ENCODE measurements at places on chromosomes 7 and 10. TPM values are rescaled to one million over a fixed set of nuclear protein-coding genes. Genes with fewer than 3 reads are reported as not detected.

GRCh38 chr10:103555712-103556111 is 62.2 kb downstream of the NEURL1 start:
- H3K27me3 ChIP-seq: peaks cover 38% of the 10 kb centered on the region
- peak overlapping the region; percentile 54 for H3K4me3 ChIP-seq
- no peak overlapping the region for H3K27ac ChIP-seq
- DNase-seq: no peak

GRCh38 chr10:49509771-49510303 is 29.1 kb downstream of the ERCC6 start:
- H3K27me3 ChIP-seq: no peaks in the 10 kb centered on the region
- H3K4me3 ChIP-seq: no peak overlapping the region
- H3K4me1 ChIP-seq: peaks cover 48% of the 10 kb centered on the region
- peaks cover 40% of the 10 kb centered on the region for H3K36me3 ChIP-seq
- peak overlapping the region; percentile 11 for H3K27ac ChIP-seq

- no peak overlapping the region for H3K27ac ChIP-seq
- H3K4me1 ChIP-seq: peaks cover 13% of the 10 kb centered on the region
- DNase-seq: no peak
- H3K27me3 ChIP-seq: no peaks in the 10 kb centered on the region
- H3K4me3 ChIP-seq: no peak overlapping the region
Observed at GRCh38 chr7:108226816-108227299, 96.7 kb upstream of the LAMB4 start.

DNA sequence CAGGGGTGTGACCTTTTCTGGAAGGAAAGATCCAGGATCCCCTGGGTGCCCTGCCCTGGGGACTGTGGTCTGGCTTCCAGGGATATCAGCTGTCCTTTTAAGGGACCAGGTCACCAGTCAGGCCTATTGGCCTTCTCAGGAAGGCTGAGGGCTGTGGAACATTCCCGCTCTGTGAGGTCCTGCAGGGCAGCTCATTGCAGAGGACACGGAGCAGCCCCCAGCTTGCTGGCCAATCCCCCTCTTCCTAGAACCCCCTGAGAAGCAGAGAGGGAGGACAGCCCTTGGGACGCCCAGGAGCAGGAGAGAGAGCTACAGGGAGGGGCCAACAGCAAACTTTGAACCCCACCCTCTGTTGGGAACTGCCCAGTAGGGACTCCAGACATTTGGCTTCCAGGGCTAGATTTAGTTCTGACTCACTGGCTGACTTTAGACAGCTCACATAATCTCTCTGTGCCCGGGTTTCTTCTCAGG is 67.9 kb upstream of the COL13A1 start:
- peaks cover 76% of the 10 kb centered on the region for H3K4me1 ChIP-seq
- no peaks in the 10 kb centered on the region for H3K27me3 ChIP-seq
- no peak for DNase-seq
- H3K27ac ChIP-seq: peak overlapping the region; percentile 82
- H3K4me3 ChIP-seq: no peak overlapping the region

GRCh38 chr7:11427686-11428273 is 404.2 kb downstream of the THSD7A start:
- H3K27me3 ChIP-seq: peaks cover 19% of the 10 kb centered on the region
- no peak overlapping the region for H3K4me3 ChIP-seq
- H3K27ac ChIP-seq: no peak overlapping the region
- no peaks in the 10 kb centered on the region for H3K36me3 ChIP-seq
- DNase-seq: no peak

GRCh38 chr7:158422196-158422886 is 165.3 kb downstream of the PTPRN2 start:
- no peak overlapping the region for H3K27ac ChIP-seq
- no peaks in the 10 kb centered on the region for H3K27me3 ChIP-seq
- DNase-seq: no peak
- H3K4me1 ChIP-seq: no peaks in the 10 kb centered on the region

- H3K4me1 ChIP-seq: peaks cover 8% of the 10 kb centered on the region
- peak overlapping the region; percentile 56 for H3K4me3 ChIP-seq
- H3K27me3 ChIP-seq: peaks cover 78% of the 10 kb centered on the region
- no peak overlapping the region for H3K27ac ChIP-seq
- H3K36me3 ChIP-seq: no peaks in the 10 kb centered on the region
Observed at GRCh38 chr10:71395621-71396020, 1.1 kb upstream of the CDH23 start.

DNA sequence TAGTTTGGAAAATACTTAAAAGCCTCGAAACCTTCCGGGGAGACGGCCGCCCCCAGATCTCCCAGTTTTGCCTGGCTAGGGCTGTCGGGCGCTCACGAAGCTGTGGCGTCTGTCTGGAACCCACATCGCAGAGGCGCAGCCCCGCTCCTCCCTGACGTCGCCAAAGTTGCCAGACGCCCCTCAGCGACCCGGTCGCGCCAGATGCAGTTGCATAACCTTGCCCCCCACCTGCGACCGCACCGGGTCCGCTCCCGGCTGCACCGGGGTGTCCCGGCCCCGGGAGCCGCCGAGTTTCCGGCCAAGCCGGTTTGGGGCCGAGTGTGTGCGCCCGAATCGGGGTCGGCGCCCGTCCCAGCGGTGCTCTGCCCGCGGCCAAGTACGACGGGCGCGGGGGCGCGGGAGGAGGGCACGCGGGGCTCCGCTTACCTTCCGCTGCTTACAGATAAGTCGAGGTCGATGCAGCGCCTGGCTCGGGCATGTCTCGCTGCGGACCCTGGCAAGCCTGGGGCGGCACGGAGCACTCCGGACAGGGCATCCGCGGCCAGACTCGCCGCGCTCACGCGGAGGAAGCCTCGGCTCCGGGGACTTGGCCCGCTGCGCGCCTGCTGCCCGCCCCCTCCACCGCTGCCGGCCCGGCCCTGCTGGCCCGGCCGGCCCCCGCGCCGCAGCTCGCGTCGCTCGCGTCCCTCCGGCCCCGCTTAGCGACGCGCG is 665 bp downstream of the INSYN2A start:
- DNase-seq: peak; percentile 80
- peaks cover 3% of the 10 kb centered on the region for H3K36me3 ChIP-seq
- no peaks in the 10 kb centered on the region for H3K27me3 ChIP-seq
- H3K4me1 ChIP-seq: peaks cover 14% of the 10 kb centered on the region
- H3K4me3 ChIP-seq: peak overlapping the region; percentile 62
- H3K27ac ChIP-seq: no peak overlapping the region

DNA sequence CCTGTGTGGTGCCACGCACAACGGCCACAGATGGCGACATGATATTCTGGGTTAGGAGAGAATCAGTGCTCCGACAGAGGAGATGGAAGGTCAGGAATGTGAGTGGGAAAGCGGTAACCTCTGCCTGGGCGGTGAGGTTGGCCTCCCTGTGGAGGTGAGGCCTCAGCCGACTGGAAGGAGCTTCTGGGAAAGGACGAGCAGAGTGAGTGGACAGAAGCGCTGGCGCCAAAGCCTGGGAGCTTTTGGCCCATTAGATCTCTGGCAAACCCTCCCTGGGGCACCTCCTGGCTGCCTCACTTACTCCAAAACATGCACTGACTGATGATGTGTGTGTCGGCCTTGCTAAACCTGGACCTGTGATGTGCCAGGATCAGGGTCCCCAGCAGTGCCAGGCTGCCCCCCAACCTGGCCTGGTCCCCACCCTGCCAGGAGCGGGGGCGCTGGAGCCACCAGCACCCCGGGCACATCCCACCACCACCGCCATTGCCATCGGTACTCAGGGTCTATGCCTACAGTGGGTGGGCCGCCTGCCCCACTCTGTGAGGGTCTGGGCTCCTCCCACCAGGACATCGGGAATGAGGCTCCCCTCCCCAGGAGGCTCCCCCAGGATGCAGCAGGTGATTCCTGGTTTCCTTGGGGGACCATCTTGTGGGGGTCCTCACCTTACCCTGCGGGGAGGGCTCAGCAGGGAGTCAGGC is 51.0 kb downstream of the RASGEF1A start:
- no peak overlapping the region for H3K27ac ChIP-seq
- no peak overlapping the region for H3K4me3 ChIP-seq
- H3K4me1 ChIP-seq: peaks cover 8% of the 10 kb centered on the region
- peaks cover 15% of the 10 kb centered on the region for H3K27me3 ChIP-seq
- no peak for DNase-seq
- no peaks in the 10 kb centered on the region for H3K36me3 ChIP-seq

The CTTNBP2 gene
- 2.3 TPM for total RNA-seq

GRCh38 chr10:131997366-131998049 is 15.8 kb upstream of the BNIP3 start:
- H3K36me3 ChIP-seq: no peaks in the 10 kb centered on the region
- peaks cover 22% of the 10 kb centered on the region for H3K4me1 ChIP-seq
- DNase-seq: no peak
- H3K4me3 ChIP-seq: peak overlapping the region; percentile 45
- H3K27ac ChIP-seq: peak overlapping the region; percentile 78
- H3K27me3 ChIP-seq: peaks cover 7% of the 10 kb centered on the region

- peak overlapping the region; percentile 75 for H3K27ac ChIP-seq
- no peak overlapping the region for H3K4me3 ChIP-seq
- H3K27me3 ChIP-seq: no peaks in the 10 kb centered on the region
- peaks cover 60% of the 10 kb centered on the region for H3K36me3 ChIP-seq
Observed at GRCh38 chr10:100359529-100360150, 12.6 kb downstream of the SCD start.

GRCh38 chr10:7488418-7488829 is 77.6 kb upstream of the SFMBT2 start:
- no peak for DNase-seq
- H3K27me3 ChIP-seq: peaks cover 7% of the 10 kb centered on the region
- H3K27ac ChIP-seq: no peak overlapping the region
- no peaks in the 10 kb centered on the region for H3K36me3 ChIP-seq
- peaks cover 3% of the 10 kb centered on the region for H3K4me1 ChIP-seq

- no peaks in the 10 kb centered on the region for H3K4me1 ChIP-seq
- no peak for DNase-seq
- no peak overlapping the region for H3K4me3 ChIP-seq
- no peak overlapping the region for H3K27ac ChIP-seq
- H3K27me3 ChIP-seq: peaks cover 7% of the 10 kb centered on the region
- no peaks in the 10 kb centered on the region for H3K36me3 ChIP-seq
Observed at GRCh38 chr10:78852466-78853240, 216.1 kb upstream of the ZMIZ1 start.

- peak overlapping the region; percentile 56 for H3K4me3 ChIP-seq
- DNase-seq: no peak
- no peaks in the 10 kb centered on the region for H3K27me3 ChIP-seq
- H3K4me1 ChIP-seq: peaks cover 12% of the 10 kb centered on the region
Observed at GRCh38 chr7:155002411-155003091, 373 bp downstream of the PAXIP1 start.

DNA sequence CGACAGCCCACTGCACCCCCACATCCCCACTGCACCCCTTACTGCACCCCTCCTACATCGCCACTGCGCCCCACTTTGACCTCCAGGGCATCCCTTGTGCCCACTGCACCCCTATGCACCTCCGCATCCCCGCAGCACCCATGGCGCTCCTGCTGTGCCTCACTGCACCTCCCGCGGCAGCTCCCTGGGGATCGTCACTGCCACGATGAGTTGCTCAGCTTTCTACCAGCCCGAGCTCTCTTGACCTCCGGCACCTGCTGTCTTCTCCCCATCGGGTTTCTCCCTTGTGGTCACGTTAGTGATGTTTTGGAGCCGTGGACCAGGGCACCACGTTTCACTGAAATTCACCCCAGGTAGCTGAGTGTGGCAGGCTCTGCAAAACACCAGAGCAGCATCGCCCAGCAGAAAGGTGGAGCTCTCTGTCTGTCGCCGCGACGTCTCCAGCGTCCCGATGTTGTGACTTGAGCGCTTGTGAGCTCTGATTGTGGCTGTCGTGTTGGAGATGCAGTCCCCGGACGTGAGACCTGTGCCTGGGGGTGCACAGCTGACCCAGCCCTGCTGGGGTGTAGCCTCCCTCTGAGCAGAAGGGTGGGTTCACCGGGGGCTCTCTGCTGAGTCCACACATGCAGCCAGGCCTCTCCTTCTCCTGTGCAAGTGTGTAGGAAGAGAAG is 147.7 kb downstream of the DNAJB6 start:
- H3K27ac ChIP-seq: no peak overlapping the region
- no peaks in the 10 kb centered on the region for H3K27me3 ChIP-seq
- no peaks in the 10 kb centered on the region for H3K36me3 ChIP-seq
- no peak overlapping the region for H3K4me3 ChIP-seq
- DNase-seq: peak; percentile 80

- peak overlapping the region; percentile 25 for H3K27ac ChIP-seq
- H3K4me1 ChIP-seq: peaks cover 16% of the 10 kb centered on the region
- no peaks in the 10 kb centered on the region for H3K36me3 ChIP-seq
- DNase-seq: no peak
- H3K4me3 ChIP-seq: peak overlapping the region; percentile 79
Observed at GRCh38 chr7:11830582-11831155, 1.3 kb downstream of the THSD7A start.

The TSPAN13 gene
- 5.5 TPM for total RNA-seq

The ZNF679 gene
- not detected for total RNA-seq

DNA sequence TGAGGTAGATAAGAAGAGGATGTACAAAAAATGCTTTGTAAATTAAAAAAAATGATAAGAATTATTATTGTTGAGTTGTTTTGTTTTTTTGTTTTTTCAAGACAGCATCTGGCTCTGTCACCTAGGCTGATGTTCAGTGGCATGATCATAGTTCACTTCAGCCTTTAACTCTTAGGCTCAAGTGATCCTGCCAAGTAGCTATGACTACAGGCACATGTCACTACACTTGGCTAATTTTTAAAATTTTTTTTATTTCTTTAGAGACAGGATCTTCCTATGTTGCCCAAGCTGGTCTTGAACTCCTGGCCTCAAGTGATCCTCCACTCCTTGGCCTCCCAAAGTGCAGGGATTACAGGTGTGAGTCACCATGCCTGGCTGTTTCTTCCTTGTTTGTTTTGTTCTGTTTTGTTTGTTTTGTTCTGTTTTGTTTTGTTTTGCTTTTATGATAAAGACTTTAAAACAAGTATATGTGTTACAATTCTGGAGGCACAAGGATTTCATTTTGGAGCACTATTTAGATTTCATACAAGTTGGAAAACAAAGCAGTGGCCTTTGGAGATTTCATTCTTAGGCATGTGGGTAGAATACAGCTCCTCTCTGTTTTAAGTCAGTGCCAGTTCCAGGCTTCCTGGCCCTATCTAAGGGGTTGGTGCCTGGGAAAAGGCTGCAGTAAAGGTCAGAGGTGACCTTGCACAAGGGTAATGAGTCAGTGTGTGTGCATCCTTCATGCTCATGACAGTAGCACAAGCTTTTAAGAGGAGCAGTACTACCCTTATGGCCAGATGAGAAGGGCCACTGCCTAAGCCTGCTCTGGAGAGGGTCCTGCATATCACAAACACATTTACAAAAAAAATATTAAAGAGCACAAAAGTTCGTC is 17.9 kb downstream of the FGFBP3 start:
- no peaks in the 10 kb centered on the region for H3K27me3 ChIP-seq
- no peak overlapping the region for H3K4me3 ChIP-seq
- H3K4me1 ChIP-seq: peaks cover 13% of the 10 kb centered on the region
- H3K27ac ChIP-seq: no peak overlapping the region
- no peaks in the 10 kb centered on the region for H3K36me3 ChIP-seq

DNA sequence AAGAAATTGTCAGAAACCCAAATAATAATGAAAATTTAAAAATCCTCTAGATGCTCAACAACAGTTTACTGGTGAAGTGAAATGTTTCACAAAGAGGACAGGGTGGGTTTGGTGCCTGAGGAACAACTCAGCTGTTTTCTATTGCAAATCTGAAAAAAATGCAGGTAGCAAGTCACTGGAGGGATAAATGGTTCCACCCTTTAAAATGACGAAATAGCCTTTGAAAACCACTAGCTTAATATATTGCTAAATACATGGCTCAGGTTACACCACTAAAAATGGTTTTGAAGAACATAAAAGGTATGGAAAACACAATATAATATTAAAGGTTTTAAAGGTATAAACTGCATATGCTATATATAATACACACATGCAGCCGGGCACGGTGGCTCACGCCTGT is 69.5 kb downstream of the LMBR1 start:
- no peaks in the 10 kb centered on the region for H3K4me1 ChIP-seq
- peaks cover 2% of the 10 kb centered on the region for H3K36me3 ChIP-seq
- no peak overlapping the region for H3K27ac ChIP-seq

- no peak overlapping the region for H3K27ac ChIP-seq
- no peaks in the 10 kb centered on the region for H3K27me3 ChIP-seq
- H3K4me3 ChIP-seq: no peak overlapping the region
- H3K4me1 ChIP-seq: peaks cover 6% of the 10 kb centered on the region
Observed at GRCh38 chr10:31253237-31253636, 65.8 kb upstream of the ZEB1 start.
